Liver (tissue), 10 donors: ENCODE measurements at places on chromosomes 11 and 22. TPM values are rescaled to one million over a fixed set of nuclear protein-coding genes. Genes with fewer than 3 reads are reported as not detected.
A peak's percentile ranks its signal among the peaks of the same experiment; 100 is the strongest.

DNA sequence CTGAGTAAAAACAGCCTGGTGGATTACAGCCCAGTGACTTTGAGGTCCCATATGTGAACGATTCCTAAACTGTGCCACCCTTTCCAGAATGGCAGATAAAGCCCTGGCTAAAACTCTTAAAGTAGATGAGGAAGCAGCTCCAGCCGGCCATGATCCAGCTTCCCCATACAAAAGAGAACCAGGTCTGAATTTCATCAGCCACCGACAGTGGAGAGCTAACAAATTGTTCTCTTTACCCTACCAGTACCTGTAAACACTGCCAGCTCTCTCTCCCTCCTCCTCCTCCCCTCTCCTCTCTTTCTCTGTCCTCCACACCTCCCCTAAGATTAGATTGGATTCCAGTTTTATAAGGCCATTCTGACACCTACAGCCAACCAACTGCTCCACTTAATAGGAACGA lies 176.9 kb downstream of the DSCAML1 start:
- H3K4me1 ChIP-seq: no peaks in the 10 kb centered on the region
- DNase-seq: no peak
- H3K27me3 ChIP-seq: no peaks in the 10 kb centered on the region
- H3K4me3 ChIP-seq: no peak overlapping the region
- H3K27ac ChIP-seq: no peak overlapping the region

DNA sequence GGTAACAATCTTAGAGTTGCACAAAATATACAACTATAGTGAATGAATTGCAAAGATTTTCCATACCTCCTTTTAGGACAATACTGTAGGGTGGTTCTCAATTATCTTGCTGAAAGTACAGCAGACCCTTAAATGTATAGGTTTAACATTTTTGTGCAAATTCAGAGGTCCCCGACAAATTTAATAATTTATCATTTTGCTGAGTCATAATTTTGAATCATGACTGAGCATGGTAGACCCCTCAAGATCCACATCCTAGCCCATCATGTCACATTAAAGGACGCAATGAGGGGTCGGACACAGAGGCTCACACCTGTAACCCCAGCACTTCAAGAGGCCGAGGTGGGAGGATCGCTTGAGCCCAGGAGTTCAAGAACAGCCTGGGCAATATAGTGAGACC lies 43.5 kb downstream of the OSBP start:
- DNase-seq: no peak
- no peak overlapping the region for H3K27ac ChIP-seq
- no peaks in the 10 kb centered on the region for H3K27me3 ChIP-seq
- peaks cover 21% of the 10 kb centered on the region for H3K36me3 ChIP-seq

TTC36 gene
- total RNA-seq: 32.7 TPM

- peaks cover 22% of the 10 kb centered on the region for H3K4me1 ChIP-seq
- DNase-seq: no peak
- no peak overlapping the region for H3K4me3 ChIP-seq
- H3K27ac ChIP-seq: no peak overlapping the region
- no peaks in the 10 kb centered on the region for H3K36me3 ChIP-seq
These were observed 4.1 kb downstream of the AQP11 start for GRCh38 chr11:77593883-77594282.

DNA sequence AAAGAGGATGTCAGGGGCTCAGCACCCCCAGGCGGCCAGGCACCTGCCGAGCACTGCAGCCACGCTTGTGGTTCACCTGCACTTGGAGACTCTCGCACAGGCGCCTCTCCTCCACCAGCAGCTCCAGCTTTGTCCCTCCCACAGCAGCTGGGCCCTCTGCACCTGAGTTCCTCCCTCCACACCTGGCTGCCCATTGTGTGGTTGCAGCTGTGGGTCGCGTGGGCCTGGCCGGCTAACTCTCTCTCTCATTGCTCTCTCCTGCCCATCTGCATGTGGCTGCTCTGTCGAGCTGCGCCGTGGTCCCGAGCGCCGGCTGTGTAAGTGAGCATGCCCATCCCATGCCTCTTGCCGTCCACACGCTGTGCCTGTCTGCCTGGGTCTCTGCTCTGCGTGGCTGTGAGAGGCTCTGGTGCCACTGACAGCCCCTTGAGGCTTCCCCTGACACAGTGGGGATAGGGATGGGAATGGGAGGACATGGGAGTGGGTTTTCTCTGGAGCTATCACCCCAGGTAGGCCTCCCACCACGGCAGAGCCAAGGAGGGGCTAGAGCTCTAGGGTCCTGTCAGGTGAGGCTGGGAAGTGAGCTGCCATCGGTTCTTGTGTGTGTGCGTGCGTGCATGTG lies 8.5 kb upstream of the ACR start:
- no peaks in the 10 kb centered on the region for H3K27me3 ChIP-seq
- no peak overlapping the region for H3K27ac ChIP-seq
- H3K36me3 ChIP-seq: peaks cover 27% of the 10 kb centered on the region
- H3K4me3 ChIP-seq: no peak overlapping the region

TANGO2 gene
- total RNA-seq: 153 TPM

WNT11 gene
- 1.1 TPM for total RNA-seq

RASL10A gene
- total RNA-seq: 0.79 TPM

OR2D2 gene
- total RNA-seq: not detected

- H3K4me3 ChIP-seq: no peak overlapping the region
- no peak overlapping the region for H3K27ac ChIP-seq
- DNase-seq: peak; percentile 69
- peaks cover 2% of the 10 kb centered on the region for H3K4me1 ChIP-seq
- peaks cover 2% of the 10 kb centered on the region for H3K36me3 ChIP-seq
These were observed 7.7 kb downstream of the LPXN start for GRCh38 chr11:58567889-58568512.

EFCAB6 gene
- 0.14 TPM for total RNA-seq

DNA sequence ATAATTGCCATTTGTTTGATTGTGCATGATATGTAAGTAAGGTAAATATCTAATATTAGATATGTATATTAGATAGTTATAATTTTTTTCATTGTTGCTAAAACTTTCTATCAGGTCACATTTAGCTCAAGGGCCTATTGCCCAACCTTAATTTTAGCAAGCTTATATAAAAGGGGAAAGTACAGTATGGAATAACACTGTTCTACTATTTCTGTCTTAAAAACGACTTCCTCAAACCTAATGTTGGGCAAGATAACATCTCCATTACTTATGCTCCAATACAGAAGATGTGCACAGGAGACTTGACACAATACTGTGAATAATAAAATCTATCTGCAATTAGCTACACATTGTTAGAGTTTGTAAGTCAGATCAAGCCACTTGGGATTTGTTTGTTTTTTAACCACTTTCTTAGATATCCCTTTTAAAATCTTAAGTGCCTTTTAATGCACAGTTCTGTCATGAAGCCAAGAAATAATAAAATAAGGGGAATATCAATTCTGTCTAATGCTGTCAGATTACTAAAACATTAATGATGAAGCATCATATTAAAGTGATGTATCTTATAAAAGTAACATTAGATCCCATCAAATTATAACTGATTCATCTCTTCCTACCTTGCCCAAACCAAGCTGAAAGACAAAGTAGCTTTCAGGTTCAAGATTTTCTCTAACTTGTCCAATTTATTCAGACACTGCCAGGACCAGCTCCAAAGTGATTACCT lies 98.1 kb downstream of the SIK3 start:
- no peak overlapping the region for H3K4me3 ChIP-seq
- no peaks in the 10 kb centered on the region for H3K27me3 ChIP-seq
- peaks cover 2% of the 10 kb centered on the region for H3K36me3 ChIP-seq
- H3K27ac ChIP-seq: no peak overlapping the region

TENM4 gene
- total RNA-seq: 0.25 TPM

FAM180B gene
- total RNA-seq: not detected

DNA sequence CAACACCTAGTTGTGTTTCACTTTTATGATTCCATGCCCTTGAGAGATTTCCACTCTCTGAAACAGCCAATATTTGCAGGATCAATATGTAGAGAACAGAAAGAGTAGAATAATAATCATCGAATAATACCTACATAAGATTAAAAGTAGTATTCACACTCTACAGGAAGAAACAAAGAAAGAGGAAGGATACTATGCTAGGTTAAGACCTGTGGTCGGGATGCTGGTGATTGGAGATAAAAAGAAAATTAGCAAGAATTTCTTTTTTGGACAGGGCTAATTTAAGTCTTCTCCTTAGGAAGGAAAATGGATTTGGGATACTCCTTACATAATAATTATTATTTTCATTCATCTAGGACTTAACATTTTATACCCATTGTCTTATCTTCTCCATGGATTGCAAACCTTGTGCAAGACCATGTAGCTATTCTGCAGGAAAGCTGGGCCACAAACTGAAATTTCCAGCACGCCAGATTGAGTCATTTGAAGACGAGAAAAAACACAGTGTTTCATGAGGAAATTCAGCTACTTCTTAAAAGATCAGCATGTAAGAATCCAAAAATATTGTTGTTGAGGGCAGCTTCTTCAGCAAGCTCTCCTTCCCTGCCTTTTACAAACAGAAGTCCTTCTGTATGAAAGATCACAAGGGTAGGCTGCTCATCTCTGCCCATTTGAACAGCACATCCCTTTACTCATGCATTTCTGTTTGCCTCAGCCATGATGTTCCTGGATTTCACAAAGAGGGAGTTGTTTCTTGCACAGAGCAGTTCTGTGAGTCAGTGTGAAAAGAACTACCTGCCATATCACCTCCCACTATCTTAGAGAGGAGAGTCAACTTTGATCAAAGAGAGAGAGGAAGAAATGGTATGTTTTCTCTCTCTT lies 90.7 kb downstream of the FAM76B start:
- H3K27ac ChIP-seq: no peak overlapping the region
- no peak for DNase-seq
- no peaks in the 10 kb centered on the region for H3K27me3 ChIP-seq
- no peaks in the 10 kb centered on the region for H3K4me1 ChIP-seq
- H3K36me3 ChIP-seq: no peaks in the 10 kb centered on the region

DNA sequence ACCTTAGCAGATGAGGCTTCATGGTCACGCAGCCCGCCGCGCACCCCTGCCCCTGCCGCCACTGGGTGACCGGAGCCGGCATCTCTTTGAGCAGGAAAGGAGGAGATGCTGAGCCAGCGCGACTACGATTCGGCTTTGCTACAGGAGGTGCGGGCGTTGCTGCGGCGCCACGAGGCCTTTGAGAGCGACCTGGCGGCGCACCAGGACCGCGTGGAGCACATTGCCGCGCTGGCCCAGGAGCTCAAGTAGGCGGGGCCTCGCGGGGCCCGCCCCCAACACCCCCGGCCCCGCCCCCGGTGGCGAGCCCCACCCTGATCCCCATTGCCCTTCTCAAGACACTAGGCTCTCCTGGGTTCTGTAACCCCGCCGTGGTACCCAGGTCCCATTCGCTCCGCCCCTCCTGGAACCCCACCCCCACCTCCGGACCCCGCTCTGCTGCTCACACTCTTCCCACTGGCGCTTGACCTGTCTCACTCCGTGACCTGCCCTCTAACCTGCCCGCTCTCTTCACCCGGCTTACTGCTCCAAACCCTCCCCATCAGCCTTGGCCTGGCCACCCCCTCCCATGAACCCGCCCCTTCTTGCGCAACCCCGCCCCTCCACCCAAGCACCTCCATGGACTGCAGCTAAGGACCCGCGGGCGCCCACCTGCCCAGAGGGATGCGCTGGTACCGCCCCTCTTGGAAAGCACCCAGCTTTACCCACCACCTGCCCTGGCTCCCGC lies 9.1 kb downstream of the CTSF start:
- no peak overlapping the region for H3K4me3 ChIP-seq
- H3K4me1 ChIP-seq: no peaks in the 10 kb centered on the region
- no peaks in the 10 kb centered on the region for H3K27me3 ChIP-seq
- H3K27ac ChIP-seq: no peak overlapping the region
- H3K36me3 ChIP-seq: no peaks in the 10 kb centered on the region

- H3K27ac ChIP-seq: peak overlapping the region; percentile 93
- H3K4me1 ChIP-seq: peaks cover 8% of the 10 kb centered on the region
- peak overlapping the region; percentile 99 for H3K4me3 ChIP-seq
- H3K27me3 ChIP-seq: no peaks in the 10 kb centered on the region
These were observed 997 bp downstream of the UBE2L3 start for GRCh38 chr22:21568347-21569075.

DNA sequence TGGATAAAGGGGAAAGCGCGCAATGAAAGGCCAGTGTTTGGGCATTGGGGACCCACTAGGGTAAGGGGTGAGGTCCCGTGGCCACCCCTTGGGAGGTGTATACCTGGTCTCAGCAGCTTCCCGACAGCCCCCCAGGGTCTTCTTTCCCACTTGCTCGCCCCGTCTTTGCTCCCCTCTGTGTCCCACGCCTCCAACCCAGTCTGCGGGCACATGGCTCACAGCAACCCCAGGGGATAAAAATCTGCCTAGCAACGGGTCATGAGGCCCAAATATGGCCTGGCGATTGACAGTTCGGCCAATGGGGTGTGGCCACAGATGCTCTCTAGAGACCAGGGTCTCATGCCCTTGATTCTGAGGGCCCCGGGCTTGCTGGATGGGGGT lies 41.6 kb downstream of the AHNAK start:
- H3K27ac ChIP-seq: no peak overlapping the region
- H3K4me1 ChIP-seq: peaks cover 10% of the 10 kb centered on the region
- no peaks in the 10 kb centered on the region for H3K27me3 ChIP-seq
- DNase-seq: no peak
- H3K36me3 ChIP-seq: no peaks in the 10 kb centered on the region

APOL4 gene
- 2.3 TPM for total RNA-seq

GRCh38 chr11:73356979-73357860 lies 19.0 kb upstream of the RELT start:
- H3K27ac ChIP-seq: no peak overlapping the region
- DNase-seq: no peak
- H3K27me3 ChIP-seq: no peaks in the 10 kb centered on the region
- no peaks in the 10 kb centered on the region for H3K36me3 ChIP-seq

DNA sequence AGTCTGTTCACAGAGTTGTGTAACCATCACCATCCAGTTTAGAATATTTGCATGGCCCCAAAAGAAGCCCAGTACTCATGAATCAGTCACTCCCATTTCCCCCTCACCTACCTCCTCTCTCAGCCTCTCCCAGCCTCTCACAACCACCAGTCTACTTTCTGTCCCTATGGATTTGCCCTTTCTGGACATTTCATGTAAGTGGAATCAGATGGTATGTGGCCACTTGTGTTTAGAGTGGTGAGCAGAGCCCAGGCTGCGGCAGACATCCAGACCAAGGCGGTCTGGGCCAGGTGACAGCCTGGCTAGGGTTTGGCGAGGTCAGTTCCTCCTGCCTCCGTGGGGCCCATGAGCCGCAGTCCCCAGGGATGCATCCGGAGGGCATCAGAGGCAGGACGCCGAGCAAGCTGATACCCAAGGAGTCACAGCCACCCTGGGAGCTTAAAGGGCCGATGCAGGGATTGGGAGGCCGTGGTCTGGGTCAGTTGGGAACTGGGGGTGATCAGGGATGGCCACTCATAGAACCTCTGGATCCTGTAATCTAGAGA lies 53.3 kb upstream of the CLDN5 start:
- no peak overlapping the region for H3K4me3 ChIP-seq
- no peaks in the 10 kb centered on the region for H3K36me3 ChIP-seq
- no peak for DNase-seq
- no peaks in the 10 kb centered on the region for H3K27me3 ChIP-seq
- no peaks in the 10 kb centered on the region for H3K4me1 ChIP-seq

GRCh38 chr11:93728792-93729128 lies 12.5 kb downstream of the TAF1D start:
- no peak overlapping the region for H3K4me3 ChIP-seq
- no peak for DNase-seq
- H3K27ac ChIP-seq: no peak overlapping the region
- H3K36me3 ChIP-seq: peaks cover 8% of the 10 kb centered on the region
- H3K27me3 ChIP-seq: no peaks in the 10 kb centered on the region

GRCh38 chr11:69647390-69647748 lies 6.4 kb downstream of the CCND1 start:
- DNase-seq: no peak
- peaks cover 18% of the 10 kb centered on the region for H3K4me1 ChIP-seq
- H3K36me3 ChIP-seq: peaks cover 29% of the 10 kb centered on the region
- no peaks in the 10 kb centered on the region for H3K27me3 ChIP-seq
- H3K27ac ChIP-seq: no peak overlapping the region
